ENCODE measurements at places on chromosomes 2 and 18. TPM values are rescaled to one million over a fixed set of nuclear protein-coding genes. Genes with fewer than 3 reads are reported as not detected.

Gene GPR75
- polyA plus RNA-seq, result 1.5 TPM

Gene SAP130
- polyA plus RNA-seq, result 11.8 TPM

Gene ROCK2
- 51.6 TPM for polyA plus RNA-seq

Gene SLC25A52
- 0.13 TPM for polyA plus RNA-seq

Gene FBXO41
- polyA plus RNA-seq, result 0.18 TPM

Gene ITGA6
- polyA plus RNA-seq, result 84.2 TPM

Gene MROH2A
- not detected for polyA plus RNA-seq

Gene RESP18
- polyA plus RNA-seq, result not detected

Gene MYO1B
- 67.5 TPM for polyA plus RNA-seq

Gene NT5DC4
- polyA plus RNA-seq, result 0.09 TPM

Measured in forelimb muscle (tissue), 1 donor.